Left colon (tissue), 2 donors: ENCODE measurements at places on chromosomes 7 and 10. TPM values are rescaled to one million over a fixed set of nuclear protein-coding genes. Genes with fewer than 3 reads are reported as not detected.
A peak's percentile ranks its signal among the peaks of the same experiment; 100 is the strongest.

FAM25G gene
- total RNA-seq, result 2.9 TPM

OPALIN gene
- total RNA-seq, result not detected

STOX1 gene
- 3.4 TPM for total RNA-seq

KEL gene
- 0.85 TPM for total RNA-seq

NUDT5 gene
- 45.3 TPM for total RNA-seq

ITGA8 gene
- total RNA-seq, result 6.1 TPM

TMEM130 gene
- total RNA-seq, result 0.24 TPM

SDK1 gene
- total RNA-seq, result 5.8 TPM

TRIM50 gene
- 0.28 TPM for total RNA-seq

GALNT17 gene
- total RNA-seq, result 2.8 TPM

FXYD4 gene
- not detected for total RNA-seq

SPDYE9 gene
- total RNA-seq, result not detected

FZD8 gene
- 13.9 TPM for total RNA-seq

ZNF804B gene
- total RNA-seq, result not detected

TEX36 gene
- total RNA-seq, result not detected

SORCS3 gene
- 0.22 TPM for total RNA-seq

STEAP1 gene
- total RNA-seq, result 29.1 TPM

RASSF4 gene
- 44.7 TPM for total RNA-seq

SPDYE5 gene
- not detected for total RNA-seq

DNA sequence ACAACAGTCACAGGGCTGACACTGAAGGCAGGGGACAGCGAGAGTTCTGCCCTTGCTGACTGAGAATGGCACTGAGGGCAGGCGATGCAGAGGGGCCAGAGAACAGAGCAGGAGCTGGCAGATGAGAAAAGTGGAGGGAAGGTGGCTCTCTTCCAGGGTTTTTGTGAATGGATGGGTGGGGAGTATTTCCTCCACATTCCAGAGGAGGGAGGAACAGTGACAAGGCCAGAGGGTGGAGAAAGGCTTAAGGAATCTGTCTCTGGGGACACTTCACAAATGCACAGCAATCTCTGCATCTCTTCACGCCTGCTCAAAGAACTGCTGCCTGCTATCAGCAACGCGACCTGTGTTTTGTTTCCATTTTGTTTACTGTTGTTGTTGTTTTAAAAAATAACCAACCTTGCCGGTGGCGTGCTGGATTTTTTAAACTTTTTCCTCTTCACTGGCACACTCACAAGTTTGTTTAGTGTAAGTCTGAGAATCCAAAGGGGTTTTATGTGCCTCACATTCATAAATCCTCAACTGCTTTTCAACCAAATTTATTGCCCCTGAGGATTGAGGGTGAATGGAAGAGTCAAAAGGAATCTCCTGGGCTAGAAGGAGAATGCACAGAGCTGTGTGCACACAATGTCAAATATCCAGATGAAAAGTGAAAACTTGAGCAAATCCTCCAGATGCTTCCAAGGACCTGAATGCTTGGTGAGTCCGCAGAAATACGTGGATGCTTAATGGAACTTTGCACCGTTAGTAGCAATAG, 129.3 kb downstream of the GLI3 start:
- no peak for DNase-seq

- DNase-seq, result peak; percentile 38
Observed at GRCh38 chr7:2231992-2232765, 566 bp downstream of the MAD1L1 start.

- DNase-seq, result no peak
Observed at GRCh38 chr10:125133696-125134482, 26.5 kb downstream of the CTBP2 start.

DNA sequence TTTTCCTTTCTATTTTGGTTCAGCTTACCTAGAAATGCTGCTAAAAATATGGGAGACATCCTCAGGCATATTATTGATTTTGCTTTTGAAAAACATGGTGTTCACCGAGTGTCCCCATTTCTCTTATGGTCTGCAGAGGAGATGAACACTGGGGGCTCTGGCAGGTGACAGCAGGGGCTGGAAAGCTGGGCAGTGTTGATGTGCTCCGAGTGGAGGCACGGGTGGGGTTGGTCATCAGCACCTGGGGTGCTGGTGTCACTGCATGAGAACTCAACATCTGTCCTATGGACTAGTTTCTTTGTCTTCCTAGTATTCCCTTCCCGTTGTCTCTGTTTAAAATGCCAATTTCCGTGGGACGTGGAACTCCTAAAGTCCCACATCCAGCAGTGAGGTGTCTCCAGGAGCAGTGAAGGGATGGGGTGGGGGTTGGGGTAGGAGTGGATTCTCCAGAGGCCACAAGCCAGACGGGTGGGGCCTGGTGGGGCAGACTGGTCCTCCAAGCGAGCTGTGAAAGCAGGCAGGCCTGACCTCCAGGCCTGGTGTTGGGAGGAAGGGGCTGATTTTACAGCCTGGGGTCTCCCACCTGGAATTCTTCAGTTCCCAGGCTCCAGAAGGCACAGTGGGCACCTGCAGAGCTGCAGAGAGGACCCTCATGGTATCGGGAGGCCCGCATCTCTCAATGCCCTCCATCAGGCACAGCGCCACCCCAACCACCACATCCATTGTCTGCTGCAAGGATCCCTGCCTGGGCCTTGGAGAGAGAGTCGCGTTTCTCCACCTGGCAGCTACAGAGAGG, 24.4 kb downstream of the ZNF775 start:
- DNase-seq, result no peak

DNA sequence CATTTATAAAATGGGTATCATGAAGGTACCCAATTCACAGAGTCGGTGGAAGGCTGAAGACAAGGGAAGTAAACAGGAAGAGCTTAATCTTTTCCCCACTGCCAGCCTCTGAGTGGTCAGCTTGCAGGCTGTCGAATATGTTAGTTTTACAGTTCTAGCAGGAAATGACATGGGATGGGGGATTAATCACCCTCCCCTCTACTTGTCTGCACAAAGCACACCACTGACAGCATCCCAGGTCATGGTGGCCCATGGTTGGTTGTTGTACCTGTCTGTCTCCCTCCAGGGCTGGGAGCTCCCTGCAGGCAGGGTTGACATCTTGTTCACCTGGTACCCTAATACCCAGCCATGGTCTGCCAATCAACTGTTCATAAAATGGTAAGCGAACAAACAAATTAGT, 55.6 kb downstream of the GRB10 start:
- no peak for DNase-seq

DNA sequence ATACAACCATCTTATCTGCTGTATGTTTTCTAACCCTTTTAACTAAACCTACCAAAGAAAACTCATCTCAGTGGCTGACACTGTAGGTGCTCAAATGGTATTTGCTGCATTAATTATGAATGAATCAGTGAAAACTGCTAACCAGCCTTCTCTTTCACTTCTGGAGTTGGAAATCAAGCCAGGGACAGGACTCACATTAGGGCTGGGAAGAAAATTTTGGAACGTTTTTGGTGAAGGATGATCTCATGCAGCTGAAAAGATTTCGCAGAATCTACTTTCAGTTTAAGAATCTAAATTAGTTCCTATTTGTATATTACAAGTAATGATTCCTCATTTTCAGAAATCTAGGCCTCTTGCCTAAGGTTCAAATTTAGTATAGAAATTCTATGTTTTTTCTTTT, 12.9 kb downstream of the MTPN start:
- no peak for DNase-seq

GRCh38 chr10:126242397-126243260, 145.6 kb downstream of the ADAM12 start:
- DNase-seq, result peak; percentile 8

- no peak for DNase-seq
Observed at GRCh38 chr7:95476072-95476847, 9.5 kb upstream of the ASB4 start.

GRCh38 chr10:49615213-49615612, 1.4 kb downstream of the CHAT start:
- no peak for DNase-seq

DNA sequence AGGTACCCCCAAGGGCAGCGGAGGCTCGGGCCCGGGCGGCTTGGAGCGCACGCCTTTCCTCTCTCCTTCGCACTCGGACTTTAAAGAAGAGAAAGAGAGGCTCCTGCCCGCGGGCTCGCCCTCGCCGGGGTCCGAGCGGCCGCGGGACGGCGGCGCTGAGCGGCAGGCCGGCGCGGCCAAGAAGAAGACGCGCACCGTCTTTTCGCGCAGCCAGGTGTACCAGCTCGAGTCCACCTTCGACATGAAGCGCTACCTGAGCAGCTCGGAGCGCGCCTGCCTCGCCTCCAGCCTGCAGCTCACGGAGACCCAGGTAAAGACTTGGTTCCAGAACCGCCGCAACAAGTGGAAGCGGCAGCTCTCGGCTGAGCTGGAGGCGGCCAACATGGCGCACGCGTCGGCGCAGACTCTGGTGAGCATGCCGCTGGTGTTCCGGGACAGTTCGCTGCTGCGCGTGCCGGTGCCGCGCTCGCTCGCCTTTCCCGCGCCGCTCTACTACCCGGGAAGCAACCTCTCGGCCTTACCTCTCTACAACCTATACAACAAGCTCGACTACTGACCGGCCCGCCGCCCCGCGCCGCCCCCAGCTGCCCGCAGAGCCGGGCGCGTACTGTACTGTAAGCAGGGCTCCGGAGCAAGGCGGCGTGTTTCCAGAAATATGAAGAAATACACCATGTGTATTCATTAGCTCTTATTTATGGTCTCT, 1.8 kb downstream of the HMX2 start:
- no peak for DNase-seq

DNA sequence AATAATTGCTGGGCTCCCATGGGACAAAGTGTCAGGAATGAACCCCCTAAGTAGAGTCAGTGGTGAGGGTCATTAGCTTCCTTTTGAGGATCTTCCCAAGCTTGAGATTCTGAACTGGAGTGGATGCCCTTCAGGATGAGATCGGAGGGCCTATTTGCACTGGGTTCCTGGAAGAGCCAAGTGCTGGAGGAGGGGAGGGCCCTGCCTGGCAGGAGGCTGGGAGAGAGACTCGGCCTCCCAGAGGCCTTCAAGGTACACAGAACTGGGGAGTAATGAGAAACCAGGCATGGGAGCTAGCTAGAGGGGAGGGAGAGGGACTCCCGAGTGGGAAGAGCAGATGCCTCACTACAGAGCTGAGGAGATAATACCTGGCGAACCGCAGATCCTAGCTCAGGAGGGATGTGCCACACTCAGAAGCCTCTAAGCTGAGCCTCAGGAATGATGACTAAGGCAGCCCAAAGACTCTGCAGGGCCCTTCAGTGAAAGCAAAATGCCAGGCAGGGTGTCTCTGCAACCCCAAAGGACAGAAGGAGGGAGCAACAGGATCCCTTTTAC, 9.4 kb downstream of the PDAP1 start:
- no peak for DNase-seq

- DNase-seq, result no peak
Observed at GRCh38 chr10:15345450-15345849, 25.6 kb downstream of the FAM171A1 start.

GRCh38 chr10:125407000-125407502, 246.7 kb upstream of the CTBP2 start:
- DNase-seq, result peak; percentile 7

DNA sequence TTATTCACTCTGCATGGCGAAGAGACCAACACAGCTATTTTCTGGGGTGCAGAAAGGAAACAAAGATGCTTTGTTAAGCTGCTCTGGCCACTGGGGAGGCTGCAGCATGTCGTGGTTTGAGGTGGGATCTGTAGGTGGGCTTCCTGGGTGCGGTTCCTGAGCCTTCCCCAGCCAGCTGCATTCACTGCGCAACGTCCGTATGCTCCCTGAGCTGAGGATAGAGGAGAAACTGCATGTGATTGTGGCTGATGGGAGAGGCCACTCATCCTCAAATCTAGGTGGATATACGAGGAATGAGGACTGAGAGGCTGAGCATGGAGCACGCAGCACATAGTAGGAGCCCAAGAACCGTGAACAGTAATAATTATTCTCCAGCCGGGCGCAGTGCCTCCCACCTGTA, 9.9 kb upstream of the DNAAF5 start:
- DNase-seq, result no peak

- DNase-seq, result no peak
Observed at GRCh38 chr7:40799493-40800403, 664.9 kb downstream of the SUGCT start.

- DNase-seq, result no peak
Observed at GRCh38 chr7:822692-823276, 9.5 kb upstream of the SUN1 start.

- no peak for DNase-seq
Observed at GRCh38 chr10:126387931-126388911, at the start of gene ADAM12. Gene ADAM12, minus strand, starts transcription at chr10:126388477. Its CDS starts 332 bp downstream, at chr10:126388145.

DNA sequence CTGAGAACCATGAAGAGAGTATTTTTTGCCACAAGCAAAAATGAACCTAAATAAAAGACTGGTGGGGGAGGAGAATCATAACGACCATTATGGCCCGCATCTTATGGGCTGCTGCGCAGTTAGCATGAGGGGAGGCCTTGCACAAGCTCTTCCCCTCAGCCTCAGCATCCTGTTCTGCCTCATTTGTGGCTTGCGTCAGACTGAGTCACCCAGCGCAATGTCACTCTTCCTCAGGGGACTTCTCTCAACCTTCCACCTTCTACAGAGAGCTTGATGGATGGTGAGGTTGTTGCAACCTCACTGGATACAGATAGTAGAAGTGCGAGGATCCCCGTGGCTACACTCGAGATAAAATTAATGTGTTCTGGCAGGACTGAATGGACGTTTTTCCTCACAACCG, 16.8 kb upstream of the GPR15LG start:
- no peak for DNase-seq

- no peak for DNase-seq
Observed at GRCh38 chr10:103262229-103262628, 14.7 kb upstream of the INA start.

DNA sequence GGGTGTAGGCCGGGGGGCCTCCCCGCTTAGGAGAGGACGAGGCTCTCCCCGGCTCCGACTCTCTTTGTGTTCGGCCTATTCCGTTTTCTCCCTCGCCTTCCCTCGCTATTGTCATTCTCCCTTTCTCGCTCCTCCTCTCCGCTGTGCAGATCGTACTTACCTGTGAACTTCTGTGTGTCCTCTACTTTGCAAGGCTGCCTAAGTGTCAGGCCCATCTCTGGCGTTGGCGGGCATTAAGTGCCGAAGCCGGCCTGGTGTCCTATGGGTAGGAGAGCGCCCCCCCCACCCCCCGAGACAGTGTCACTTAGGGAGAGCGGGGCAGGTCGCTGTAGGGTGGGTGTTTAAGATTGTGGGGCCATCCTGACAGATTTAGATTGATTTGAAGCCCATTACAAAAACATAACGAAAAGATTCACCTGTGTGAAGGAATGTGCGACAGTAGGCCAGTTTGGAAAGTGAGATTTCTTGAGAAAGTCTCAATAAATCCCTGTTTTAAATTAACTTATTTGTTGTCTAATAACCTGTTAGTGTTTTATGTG, 579 bp downstream of the RBM33 start:
- peak; percentile 47 for DNase-seq

DNA sequence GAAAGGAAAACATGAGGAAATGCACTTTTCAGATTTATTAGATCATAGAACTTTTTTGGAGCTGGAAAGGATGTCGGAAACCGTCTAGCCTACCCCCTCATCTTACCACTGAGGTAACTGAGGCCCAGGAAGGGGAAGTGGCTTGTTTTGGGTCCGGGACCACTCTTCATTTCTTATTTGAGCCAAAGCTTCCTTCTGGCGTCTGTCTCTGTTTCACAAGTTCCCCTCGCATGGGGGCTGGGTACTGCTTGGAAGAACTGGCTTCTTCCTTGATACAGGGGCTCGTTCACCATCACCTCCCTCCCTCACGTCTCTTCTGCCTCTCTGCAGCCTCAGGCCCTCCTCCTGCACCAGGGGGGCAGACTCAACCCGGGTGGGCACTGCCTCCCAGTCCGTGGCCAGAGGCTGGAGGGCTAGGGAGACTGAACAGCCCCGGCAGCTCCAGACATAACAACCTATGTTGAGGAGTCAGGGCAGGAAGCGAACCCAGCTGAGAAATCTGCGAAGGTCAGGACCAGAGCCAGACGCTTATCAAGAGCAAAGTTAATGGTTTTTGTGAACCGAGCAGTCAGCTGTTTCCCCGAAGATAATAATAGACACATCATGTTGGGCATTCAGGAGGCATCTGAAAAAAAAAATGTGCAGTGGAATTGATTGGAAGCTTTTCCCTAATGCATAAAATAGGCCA, 12.9 kb downstream of the HTRA1 start:
- DNase-seq, result no peak
